Stimulated activated CD4-positive, alpha-beta T cell treated with anti-CD3 and anti-CD28 coated beads, TNF-alpha, amount 100 ng/mL, for 24 hours (primary cell): ENCODE measurements at places on chromosomes 13 and 19.

DNA sequence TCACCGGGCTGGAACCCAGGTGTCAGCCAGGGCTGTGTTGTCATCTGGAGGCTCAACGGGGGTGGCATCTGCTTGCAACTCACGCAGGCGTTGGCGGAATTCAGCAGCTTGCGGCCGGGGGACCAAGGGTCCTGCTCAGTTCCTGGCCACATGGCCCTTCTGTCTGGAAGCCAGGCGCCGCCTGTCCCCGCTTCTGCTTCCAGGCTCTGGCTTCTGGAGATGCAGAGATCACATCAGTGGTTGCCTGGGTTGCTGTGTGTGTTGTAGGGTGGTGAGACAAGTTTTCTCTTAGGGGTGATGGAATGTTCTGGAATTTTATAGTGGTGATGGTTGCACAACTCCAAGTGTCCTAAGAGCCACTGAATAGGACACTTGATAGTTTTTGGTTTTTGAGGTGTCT is 5.0 kb downstream of the ADAT3 start:
- DNase-seq: no peak

DNA sequence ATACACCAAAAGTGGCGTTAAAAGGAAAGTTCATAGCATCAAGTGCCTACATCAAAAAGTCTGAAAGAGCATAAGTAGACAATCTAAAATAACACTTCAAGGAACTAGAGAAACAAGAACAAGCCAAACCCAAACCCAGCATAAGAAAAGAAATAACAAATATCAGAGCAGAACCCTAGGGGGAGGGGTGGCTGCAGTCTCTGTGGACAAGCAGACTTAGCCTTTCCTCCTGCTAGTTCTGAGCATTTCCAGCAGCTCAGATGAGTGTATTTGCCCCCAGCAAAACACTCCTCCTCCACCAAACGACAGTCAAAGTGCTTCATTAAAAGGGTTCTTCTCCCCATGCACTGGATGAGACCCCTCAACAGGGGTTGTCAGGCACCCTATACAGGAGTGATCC is 7.1 kb upstream of the ZNF90 start:
- DNase-seq: no peak

DNA sequence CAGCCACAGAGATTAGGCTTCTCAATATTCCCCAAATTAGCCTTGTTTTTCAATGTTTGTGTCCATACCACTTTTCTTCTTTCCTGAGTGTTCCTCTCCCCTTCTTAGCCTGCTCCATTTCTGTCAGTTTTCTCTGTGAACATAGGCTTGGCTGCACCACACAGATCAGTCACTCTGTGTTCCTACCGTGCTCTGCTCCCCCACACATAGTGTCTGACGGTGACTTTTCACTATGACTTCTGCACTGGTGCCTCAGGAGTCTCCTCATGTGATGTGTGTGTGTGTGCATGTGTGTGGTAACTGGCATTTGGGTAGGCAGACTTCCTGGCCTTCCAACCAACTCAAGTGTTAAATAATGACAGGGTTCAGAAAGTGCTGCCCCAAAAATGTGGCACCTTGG is 47.9 kb upstream of the MYCBP2 start:
- no peak for DNase-seq

- DNase-seq: no peak
Measured at GRCh38 chr19:12667731-12668302, 1.2 kb downstream of the WDR83 start.

DNA sequence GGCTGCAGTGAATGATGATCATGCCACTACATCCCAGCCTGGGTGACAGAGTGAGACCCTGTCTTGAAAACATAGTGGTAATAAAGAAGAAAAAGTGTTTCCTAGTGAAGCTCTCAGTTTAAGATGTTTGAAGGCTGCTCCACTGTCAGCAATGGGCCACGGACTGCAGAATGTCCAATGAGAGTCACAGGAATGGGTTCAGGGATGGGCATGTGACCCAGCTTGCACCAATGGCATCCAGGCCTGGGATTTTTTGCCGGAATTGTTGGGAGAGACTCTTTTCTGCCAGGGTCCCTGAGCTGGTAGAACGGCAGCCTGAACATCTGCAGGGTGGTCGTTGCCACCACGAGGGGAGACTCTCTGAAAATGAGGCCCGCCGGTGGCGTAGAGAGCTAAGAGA is 6.3 kb downstream of the SHISA7 start:
- DNase-seq: no peak

GRCh38 chr19:39264306-39265290 is 3.6 kb upstream of the IFNL2 start:
- no peak for DNase-seq

DNA sequence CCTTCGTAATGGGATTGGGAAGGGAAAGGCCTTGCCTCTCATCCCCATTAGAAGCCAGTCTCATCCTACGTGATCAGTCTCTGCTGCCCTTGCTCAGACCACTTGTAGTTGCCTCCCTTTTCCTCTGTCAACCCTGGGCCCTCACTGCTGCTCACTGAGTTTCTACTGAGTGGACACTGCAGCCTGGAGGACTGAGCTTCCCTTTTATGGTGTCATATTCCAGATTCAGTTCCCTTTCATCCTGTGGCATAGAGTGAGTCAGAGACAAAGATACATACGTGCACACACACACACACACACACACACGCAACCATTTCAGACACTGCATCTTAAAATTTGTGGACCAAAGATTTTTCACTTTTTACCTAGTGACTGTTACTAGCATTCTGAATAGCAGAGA is 56.6 kb downstream of the COG3 start:
- DNase-seq: no peak

GRCh38 chr19:16260160-16260811 is 62.6 kb downstream of the AP1M1 start:
- DNase-seq: no peak

DNA sequence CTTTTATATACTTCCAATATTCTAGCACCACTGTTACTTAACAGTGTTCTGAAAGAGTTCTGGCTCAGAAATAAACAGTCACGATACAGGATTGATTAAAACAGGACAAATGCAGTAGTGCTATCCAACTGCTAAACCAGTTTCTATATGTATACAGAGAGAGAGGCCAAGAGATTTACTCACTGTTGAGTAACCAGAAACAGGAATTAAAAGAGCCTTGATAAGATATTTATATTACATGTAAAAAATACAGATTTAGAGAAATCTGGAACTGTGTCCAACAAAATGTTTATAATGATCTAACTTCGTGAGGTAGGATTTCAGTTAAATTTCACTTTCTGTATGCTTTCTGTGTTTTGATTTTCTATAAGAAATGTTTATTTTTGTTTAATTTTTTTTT is 116.6 kb downstream of the CDK8 start:
- DNase-seq: no peak

- DNase-seq: no peak
Measured at GRCh38 chr13:46683676-46684260, 113.2 kb downstream of the ESD start.

DNA sequence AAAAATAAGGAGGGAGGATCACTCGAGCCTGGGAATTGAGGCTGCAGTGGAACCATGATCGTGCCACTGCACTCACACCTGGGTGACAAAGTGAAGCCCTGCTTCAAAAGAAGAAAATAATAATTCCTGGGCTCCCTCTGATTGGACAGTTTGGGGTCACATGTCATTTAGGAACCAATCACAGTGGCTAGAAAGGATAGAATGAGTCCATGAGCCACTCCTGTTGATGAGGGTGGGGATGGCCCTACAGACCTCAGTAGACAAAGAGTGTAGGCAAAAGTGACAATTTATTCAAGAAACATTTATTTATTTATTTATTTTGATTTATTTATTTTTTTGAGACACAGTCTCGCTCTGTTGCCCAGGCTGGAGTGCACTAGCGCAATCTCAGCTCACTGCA is 26.8 kb upstream of the ADGRE5 start:
- DNase-seq: no peak

DNA sequence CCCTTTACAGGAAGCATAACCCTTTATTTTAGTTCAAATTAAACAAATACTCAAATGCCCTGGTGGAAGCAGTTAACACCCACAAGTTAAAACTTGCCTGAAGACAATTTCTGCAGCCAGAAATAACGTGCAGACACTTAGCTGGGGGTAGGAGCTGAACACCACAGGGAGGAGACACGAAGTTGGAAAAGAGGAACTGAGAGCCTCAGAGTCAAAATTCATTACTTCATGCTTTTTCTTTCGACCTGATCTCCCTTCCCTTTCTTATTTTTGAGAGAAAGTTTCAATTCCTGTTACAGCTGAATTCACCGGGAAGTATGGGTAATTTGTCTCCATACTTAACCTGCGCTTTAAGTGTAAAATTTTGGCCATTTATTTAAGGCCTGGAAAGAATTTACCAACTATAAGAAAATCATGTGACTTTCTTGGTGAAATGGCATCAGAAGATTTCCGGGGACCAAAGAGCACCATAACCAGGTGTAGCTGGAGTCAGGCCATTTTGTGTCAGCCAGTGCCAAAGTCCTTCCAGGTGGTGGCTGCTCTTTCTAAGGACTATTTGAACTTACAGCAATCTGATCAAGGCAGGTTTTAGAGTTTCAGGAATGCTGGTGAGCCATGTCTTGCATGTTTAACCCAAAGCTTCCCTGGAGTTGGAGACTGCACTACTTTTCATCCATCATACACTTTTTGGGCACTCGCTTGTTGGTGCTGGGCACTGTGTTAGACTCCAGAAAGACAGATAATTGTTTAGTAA is 46.5 kb upstream of the RCBTB2 start:
- DNase-seq: no peak

DNA sequence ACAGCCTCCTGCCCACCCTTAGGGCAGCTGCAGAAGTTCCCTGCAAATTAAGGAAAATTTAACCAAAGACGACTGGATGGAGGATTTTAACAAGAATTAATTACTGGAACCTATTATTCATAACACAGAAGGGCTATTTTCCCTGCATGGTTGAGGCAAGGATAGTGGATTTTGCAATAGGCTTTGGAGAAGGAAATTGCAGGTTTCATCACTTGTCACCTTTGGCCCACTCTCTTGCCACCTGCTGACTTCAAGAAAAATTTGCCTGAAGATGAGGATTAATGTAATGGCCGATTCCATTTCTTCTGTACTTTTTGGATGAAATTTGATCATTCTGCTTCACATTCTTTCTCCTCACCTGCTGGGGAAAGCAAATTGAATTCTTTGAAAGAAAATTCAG is 261.7 kb downstream of the FGF9 start:
- DNase-seq: no peak

DNA sequence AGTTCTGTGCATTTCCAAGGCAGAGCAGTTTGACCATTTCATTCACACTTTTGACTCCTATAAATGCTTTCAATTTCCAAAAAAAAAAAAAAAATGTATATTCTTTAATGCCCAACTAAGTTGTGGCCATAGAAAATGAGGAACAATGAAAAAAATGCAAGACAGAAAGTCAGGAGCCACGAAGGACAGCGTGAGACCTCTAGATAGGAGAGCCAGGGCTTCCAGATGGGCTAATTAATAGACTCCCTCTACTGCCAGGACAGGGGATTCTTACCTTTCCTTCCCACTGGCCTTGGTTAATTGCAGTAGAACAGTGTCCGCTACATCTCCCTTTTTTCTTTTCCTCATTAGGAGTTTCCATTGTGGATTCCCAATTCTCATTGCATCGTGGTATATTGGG is 8.6 kb downstream of the FPR3 start:
- DNase-seq: no peak

GRCh38 chr19:50328224-50328872 is 829 bp downstream of the KCNC3 start:
- peak; percentile 52 for DNase-seq

- DNase-seq: peak; percentile 79
Measured at GRCh38 chr19:20661150-20661819, at the start of gene ZNF626. Gene ZNF626 (minus strand): TSS chr19:20661571. CDS start chr19:20661446, 125 bp downstream.

DNA sequence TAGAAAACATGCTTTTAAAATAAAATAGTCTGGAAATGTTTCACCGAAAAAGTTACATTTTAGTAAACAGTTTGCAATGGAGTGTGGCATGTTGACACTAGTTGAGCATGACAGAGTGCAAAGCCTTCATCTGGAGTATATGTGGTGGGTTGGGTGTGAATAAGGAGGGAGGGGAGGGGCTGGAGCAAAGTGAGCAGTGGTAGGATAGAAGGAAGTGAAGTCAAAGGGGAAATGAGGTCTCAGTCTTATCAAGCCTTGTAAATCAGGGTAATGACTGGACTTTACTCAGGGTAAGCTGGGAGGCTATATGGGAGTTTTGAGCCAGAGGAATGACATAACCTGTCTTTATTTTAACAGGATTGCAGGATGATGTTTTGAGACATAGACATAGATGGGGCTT is 222.8 kb downstream of the PCDH20 start:
- no peak for DNase-seq

- DNase-seq: no peak
Measured at GRCh38 chr13:106029676-106030290, 505.7 kb downstream of the EFNB2 start.

DNA sequence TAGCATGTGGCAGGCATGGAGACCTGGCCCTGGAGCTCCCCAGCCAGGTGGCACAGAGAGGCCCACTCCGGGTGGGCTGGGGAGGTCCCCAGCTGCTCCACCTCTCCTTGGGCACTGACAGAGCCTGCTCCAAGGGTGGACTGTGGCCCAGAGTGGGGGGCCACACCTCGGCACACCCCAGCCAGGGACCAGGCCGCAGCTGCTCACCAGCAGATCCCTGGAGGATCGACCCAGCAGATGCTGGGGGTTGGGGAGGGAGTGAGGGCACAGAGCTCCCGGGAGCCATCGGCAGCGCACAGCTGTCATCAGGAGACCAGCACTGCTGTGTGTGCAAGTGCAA is 72.0 kb upstream of the KCTD15 start:
- no peak for DNase-seq

DNA sequence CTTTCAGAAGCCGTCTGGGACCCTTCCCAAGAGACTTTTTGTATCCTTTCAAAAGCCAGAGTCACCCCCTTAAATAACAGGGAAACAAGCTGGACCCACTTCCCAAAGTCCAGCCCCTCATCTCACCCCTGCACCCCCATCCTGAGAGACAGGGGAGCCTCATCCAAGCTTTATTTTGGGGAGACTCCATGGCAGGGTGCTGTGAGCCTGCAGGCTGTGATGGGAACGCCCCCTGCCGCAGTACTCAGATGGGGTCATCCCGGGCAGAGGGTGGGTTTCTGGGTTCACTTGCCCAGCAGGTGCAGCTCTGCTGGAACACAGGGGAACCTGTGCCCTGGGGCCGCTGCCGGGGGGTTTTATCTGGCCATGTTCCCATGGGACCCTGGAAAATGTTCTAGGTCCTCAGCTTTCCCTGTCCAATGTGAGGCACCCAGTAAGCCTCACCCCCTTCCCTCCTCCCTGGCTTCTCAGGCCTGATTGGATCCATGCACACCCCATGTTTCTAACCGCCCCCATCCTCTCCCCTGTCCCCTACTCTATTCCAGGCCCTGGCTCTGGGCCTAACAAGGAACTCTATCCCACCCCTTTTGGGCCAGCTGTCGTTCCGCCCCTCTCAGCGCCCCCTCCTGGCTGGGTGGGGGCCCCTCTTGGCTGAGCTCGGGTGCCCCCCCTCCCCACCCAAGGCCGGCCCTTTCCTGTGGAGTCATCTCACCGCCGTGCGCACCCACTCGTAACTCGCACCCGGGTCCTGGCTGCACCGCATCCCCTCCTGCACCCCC is 1.0 kb downstream of the HIF3A start:
- DNase-seq: no peak
